ENCODE measurements at places on chromosomes 7 and 10.
A peak's percentile ranks its signal among the peaks of the same experiment; 100 is the strongest.

- DNase-seq: no peak
Measured at GRCh38 chr7:77479536-77480088, 57.5 kb upstream of the PTPN12 start.

GRCh38 chr10:96637709-96638108 lies 50.9 kb upstream of the TM9SF3 start:
- DNase-seq: no peak

DNA sequence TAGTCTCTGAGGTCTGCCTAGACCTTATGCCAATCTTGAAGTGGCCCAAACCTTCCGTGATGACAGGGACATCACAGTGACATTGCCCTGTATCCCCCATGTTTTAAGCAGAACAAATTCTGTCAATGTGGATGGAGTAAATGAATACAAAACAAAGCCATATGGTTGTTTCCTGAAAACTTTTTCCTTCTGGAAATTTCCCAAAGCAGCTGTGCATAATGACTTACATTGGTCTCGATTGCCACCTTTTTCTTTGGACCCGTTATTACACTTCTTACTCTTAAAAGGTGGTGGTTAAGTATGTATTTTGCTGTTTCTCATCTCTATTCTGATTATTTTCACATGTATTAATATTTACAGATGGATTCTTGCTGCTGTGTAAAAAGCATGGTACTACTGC lies 411.2 kb upstream of the KLF6 start:
- DNase-seq: no peak

DNA sequence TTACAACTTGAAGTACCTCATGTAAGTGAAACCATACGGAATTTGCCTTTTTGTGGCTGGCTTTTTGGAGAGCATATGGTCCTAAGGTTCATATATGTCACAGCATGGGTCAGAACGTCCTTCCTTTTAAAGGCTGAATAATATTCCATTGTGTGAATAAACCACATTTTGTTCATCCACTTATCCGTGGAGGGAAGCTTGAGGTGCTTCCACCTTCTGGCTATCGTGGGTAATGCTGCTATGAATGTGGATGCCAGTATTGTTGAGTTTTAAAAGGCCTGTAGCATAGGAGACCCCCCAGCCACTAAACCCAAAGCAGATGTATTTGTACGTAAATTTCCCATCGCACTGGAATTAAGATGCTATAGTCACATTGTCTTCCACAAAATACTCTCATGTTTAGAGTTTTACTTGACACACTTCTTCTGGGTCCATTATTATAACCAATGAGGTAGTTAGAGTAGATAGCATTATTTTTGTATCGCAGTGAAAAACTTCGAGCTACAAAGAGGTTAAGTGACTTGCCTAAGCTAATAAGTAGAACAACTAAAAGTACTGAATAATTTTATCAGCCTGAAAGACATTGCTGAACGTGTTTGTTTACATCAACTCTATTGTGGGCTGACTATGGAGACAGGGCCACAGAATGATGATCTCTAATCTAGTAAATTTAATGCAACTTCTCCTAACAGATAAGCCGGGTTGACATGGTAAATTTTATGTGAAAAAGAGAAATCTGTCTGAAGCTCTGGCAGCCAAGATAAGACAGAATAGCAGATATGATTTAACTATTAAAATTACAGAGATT lies 183.0 kb upstream of the CTBP2 start:
- DNase-seq: peak; percentile 38
